Amniotic epithelial cell (primary cell): ENCODE measurements at places on chromosomes 7 and 10.

DNA sequence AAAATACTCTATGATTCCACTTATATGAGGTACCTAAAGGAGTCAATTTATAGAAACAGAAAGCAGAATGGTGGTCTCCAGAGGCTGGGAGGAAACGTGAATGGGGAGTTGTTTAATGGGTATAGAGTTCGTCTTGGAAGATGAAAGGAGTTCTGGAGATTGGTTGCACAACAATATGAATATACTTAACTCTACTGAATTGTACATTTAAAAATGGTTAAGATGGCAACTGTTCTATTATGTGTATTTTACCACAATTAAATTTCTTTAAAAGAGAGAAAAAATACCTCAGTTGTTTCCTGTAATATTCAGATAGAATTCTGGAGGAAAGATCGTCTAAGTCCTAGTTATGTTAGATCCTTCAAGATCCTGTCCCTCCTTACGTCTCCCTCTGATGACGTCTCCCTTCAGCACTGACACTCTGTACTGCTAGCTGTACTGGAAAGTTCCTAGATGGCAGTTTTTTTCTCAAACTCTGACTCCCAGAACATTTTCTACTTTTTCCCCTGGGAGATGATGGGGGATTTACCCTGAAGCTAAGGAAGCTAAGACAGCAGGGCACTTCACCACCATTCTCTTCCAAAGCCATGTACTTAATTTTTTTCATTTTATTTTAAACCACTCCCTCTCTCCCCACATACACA lies 53.2 kb upstream of the CAV2 start:
- peak; percentile 56 for DNase-seq

DNA sequence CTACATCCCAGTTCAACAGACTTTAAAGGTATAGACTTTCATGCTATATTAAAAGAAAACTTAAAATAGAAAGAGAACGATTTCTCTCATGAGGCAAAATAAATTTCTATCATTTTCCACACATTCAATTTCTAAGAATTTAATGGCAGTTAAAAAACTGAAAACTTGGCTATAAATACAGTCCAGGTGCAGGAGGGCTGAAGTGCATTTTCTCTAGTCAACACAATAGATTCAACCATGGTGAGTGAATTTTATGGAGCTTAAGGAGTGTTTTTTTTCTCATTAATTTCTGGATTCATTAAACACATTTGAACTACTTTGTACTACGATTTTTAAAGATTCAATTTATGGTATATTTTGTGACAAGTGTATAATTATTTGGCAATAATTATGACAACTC lies 240.8 kb upstream of the SLC26A5 start:
- DNase-seq: no peak

- DNase-seq: no peak
Measured at GRCh38 chr10:106707657-106708056, 456.8 kb downstream of the SORCS1 start.

- DNase-seq: no peak
Measured at GRCh38 chr10:112672706-112673105, 225.7 kb downstream of the VTI1A start.

GRCh38 chr10:30758338-30758737 lies 128.8 kb upstream of the LYZL2 start:
- DNase-seq: peak; percentile 55

- DNase-seq: peak; percentile 93
Measured at GRCh38 chr7:66847879-66848790, 72.9 kb upstream of the TMEM248 start.

- peak; percentile 74 for DNase-seq
Measured at GRCh38 chr10:3897156-3897555, 112.1 kb upstream of the KLF6 start.

DNA sequence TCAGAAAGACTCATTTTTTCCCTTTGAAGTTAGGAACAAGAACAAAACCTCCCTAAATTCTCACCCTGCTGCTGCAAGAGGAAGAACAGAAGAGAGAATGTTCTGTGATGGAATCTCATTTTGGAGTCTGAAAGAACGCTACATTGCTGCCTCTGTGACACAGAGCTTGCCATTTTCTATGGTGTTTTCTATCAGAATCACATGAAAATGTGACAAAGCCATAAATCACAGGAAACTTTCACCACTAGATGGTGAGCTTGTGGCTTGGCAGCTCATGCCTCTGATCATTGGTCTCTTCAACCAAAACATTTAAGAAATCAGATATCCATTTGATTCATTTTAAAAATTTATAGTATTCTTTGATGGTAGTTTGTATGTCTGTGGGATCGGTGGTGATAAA lies 82.9 kb downstream of the CADPS2 start:
- peak; percentile 16 for DNase-seq

- DNase-seq: peak; percentile 72
Measured at GRCh38 chr7:126803060-126803665, 449.6 kb downstream of the GRM8 start.

DNA sequence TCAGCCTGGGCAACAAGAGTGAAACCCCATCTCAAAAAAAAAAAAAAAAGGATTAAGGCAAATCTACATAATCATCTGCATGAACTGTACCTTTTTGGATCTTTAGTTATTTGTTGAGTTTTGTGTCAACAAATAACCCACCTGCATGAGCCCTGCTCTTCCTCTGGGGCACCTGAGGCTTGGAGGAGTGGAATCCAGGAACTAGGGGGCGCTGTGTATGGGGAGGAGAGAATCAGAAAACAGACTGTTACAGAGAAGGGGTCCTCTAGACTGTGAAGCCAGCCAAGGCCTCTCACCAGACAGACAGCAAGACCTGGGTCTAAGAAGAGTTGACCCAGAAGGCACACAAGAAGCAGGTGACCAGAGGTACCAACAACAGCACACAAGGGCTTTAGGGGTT lies 682.8 kb upstream of the NRP1 start:
- no peak for DNase-seq

DNA sequence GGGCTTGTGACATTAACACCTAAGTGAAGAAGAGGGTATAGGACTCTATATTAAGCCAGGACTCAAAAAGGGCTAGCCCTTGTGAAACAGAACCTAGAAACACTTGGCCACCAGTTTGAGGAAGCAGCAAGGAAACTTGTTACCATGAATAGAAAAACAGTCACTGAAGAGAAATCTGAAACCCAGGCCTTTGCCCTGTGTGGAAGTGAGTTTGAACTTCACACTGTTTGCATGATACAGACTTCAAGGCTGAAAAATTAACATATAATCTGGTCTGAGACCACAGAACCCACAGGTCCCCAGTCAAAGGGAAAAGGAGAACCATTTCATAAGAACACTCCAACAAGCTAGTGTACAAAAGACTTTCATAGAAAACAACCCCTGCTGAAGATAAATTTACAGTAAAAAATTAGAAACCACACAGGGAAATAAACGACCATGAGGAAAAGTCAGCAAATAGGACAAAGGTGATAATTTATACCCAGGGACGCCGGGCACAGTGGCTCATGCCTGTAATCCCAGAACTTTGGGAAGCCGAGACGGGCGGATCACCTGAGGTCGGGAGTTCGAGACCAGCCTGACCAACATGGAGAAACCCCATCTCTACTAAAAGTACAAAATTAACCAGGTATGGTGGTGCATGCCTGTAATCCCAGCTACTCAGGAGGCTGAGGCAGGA lies 76.1 kb downstream of the SKIDA1 start:
- no peak for DNase-seq

- peak; percentile 39 for DNase-seq
Measured at GRCh38 chr7:95424716-95425115, 10.1 kb downstream of the PON2 start.

GRCh38 chr7:69269806-69270205 lies 328.5 kb upstream of the AUTS2 start:
- no peak for DNase-seq

- DNase-seq: no peak
Measured at GRCh38 chr7:132291481-132291880, 284.8 kb downstream of the PLXNA4 start.

DNA sequence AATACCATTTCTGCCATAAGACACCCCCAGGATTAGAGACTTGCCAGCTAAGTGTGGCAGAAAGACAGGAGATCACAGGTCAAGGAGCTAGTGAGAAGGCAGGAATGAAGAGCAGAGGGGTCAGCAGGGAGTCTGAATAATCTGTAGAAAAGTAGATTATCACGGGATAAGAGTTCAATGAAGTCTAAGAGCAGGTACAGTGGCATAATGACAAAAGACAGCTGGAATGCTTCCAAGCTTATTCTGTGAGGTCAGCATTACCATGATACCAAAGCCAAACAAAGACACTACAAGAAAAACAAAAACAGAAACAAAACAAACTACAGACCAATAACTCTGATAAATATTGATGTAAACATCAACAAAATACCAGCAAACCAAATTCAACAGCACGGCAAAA lies 20.8 kb downstream of the PILRA start:
- DNase-seq: no peak

- no peak for DNase-seq
Measured at GRCh38 chr7:73824986-73825385, 5.8 kb upstream of the CLDN4 start.

- DNase-seq: peak; percentile 98
Measured at GRCh38 chr7:81298951-81299666, 380.3 kb upstream of the SEMA3C start.

DNA sequence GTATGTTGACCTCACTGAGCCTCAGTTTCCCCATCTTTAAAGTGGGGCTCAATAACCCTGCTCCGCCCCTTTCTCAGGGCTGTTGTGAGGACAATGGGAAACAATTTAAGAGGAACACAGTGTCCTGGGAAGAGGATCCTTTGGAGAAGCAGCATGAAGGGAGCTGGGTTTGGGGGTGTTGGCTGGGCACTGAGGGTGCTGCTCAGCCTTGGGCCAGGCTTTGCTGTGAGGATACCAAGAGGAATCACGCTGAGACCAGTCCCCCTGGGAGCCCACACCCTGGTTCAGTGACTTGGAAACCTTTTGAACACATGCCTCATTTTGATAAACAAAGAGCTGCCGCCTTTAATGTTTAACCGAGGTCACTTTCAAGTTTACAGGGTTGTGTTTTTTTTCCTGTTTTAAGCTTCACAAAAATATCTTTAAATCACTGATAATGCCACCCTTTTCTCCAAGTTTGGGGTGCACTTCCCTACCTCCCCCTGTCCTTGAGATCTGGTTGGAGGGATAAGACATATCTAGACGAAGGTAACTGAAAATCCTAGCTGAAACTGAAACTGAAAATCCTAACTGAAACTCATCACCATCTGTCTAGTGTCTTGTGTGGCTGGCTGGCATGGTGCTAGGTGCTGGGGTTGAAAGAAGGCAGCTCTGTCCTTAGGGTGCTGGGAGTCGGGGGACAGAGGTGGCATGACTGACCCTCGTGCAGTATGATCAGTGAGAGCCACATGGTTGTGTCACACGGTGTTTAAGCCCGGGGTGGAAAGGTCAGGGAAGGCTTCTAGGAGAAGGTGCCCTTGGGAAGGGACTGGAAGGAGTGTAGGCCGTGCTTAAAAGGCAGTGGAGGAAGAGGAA lies 27.7 kb downstream of the ZNF775 start:
- peak; percentile 37 for DNase-seq

DNA sequence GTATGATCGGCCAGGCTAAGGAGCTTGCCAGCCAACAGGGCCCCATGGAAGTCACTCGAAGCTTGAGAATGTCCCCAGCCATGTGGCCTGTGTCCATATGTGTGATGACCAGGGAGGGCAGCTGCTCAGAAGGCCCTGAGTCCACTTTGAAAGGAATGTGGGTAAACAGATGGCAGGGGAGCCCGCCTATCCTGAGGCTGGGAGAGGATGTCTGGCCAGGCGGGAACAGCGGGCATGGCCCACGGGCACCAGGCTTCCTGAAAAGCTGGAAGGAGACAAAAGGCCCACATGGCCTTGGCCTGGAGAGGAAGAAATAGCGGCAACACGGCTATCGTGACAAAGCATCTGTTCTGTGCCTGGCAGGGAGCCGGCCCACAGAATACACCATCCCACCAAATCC lies 137.9 kb upstream of the PPIF start:
- DNase-seq: no peak

- no peak for DNase-seq
Measured at GRCh38 chr7:50552139-50552538, 13.1 kb downstream of the DDC start.

- peak; percentile 66 for DNase-seq
Measured at GRCh38 chr7:74174606-74175082, 488 bp downstream of the EIF4H start.

- peak; percentile 38 for DNase-seq
Measured at GRCh38 chr10:84267503-84268126, 22.8 kb downstream of the RGR start.

GRCh38 chr10:104077663-104078151 lies 8.0 kb downstream of the COL17A1 start:
- DNase-seq: no peak

- no peak for DNase-seq
Measured at GRCh38 chr7:156020566-156020965, 208.3 kb upstream of the SHH start.

GRCh38 chr10:45470098-45471012 lies 96.3 kb downstream of the ALOX5 start:
- peak; percentile 98 for DNase-seq

DNA sequence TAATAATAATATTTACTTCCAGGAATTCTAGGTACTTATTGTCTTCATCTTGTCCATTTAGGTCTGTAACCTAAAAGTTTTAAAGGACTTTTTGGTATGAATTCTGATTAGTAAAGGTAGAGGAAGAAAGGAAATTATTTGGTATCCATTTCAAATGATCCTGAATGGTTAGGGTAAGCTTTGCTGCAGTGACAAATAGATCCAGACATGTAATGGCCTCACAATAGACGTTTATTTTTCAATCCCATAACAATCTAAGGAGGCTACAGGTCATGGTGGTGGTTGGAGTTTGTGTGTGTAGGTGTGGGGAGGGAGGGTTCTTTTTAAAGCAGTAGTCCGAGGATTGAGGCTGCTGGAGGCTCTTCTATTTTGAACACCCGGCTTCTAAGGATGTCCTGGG lies 5.3 kb downstream of the FBH1 start:
- DNase-seq: no peak

- no peak for DNase-seq
Measured at GRCh38 chr10:89992575-89992974, 291.2 kb downstream of the KIF20B start.

DNA sequence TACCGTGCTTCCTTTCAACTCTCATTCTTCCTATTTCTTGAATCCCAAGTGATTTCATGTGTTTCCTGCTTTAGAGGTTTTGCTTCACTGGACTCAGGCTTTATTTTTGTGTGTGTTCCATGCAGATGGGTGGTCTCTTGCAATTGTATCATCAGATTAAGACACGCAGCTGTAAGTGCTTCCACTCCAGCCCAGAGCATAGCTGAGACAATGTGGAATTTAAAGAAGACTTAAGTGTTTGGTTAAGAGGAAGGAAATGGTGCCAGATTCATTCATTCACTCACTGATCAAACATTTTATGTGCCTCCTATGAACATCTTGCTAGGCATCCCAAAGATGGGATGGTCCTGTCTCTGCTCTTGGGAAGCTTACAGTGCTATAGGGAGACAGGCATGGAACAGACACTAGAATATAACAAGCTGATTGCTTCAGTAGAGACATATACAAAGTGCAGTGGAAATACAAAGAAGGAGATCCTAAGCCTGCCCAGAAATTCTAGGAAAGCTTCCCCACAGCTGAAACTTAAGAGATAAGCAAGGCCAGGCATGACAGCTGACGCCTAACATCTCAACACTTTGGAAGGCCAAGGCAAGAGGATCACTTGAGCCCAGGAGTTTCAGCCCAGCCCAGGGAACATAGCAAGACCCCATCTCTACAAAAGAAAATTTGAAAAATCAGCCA lies 46.1 kb upstream of the LRRC17 start:
- DNase-seq: no peak
